ENCODE measurements at places on chromosomes 11 and 22.

DNA sequence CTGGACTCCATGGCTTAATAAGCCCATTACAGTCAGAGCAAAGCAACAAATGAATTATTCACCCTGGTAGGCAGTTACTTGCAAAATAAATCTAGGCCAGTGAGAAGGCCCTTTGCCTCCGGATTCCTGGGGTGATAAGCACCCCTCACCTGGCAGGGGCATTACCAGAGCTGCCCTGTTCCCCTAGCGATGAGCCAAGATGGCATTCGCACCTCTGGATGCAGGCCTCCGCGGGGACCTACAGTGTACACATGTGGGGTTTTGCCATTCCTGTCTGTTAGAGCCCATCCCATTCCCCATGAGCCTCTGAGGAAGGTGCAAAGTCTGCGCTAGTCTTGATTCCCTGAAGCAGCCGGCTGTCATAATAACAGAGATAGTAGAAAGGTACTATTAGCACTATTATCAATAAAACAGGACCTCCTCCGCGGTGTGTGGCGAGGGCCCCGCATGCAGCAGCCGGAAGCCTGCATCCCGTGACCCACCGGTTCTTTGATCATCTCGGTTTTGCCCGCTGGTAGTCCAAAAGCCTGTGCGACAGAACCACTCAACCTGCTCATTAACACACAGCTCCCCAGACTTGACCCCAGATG lies 344.3 kb downstream of the BRD1 start:
- no peak for DNase-seq

DNA sequence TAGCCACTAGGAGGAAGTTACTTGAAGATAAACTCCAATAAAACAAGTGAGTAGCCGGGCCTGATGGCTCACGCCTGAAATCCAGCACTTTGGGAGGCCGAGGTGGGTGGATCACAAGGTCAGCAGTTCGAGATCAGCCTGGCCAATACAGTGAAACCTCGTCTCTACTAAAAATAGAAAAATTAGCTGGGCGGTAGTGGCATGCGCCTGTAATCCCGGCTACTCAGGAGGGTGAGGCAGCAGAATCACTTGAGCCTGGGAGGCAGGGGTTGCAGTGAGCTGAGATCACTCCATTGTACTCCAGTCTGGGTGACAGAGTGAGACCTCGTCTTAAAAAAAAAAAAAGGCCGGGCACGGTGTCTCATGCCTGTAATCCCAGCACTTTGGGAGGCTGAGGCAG lies 34.0 kb upstream of the CLPB start:
- no peak for DNase-seq

GRCh38 chr11:126246636-126247035 lies 22.1 kb downstream of the SRPRA start:
- DNase-seq = no peak

DNA sequence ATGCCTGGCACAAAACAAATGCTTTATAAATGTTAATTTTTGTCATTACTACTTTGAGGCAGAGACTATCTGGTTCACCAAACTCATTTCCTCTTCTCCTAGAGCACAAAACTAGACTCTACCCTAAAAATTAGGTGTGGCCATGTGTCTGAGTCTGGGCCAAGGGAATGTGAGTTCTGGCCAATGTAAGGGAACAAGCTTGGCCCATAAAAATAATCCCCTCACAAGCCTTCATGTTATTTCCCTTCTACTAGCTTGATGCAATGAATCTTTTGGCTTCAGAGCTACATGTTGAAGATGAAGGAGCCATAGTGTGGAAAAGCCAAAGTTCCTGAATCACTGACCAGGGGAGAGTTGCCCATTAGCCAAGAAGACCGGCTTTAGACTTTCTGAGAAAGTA lies 406.5 kb upstream of the CCDC90B start:
- DNase-seq = no peak

All from neuronal stem cell (in vitro differentiated cells).